ENCODE measurements at places on chromosomes 3 and 15.

- DNase-seq, result no peak
Observed at GRCh38 chr3:141442446-141442845, 44.4 kb upstream of the RASA2 start.

DNA sequence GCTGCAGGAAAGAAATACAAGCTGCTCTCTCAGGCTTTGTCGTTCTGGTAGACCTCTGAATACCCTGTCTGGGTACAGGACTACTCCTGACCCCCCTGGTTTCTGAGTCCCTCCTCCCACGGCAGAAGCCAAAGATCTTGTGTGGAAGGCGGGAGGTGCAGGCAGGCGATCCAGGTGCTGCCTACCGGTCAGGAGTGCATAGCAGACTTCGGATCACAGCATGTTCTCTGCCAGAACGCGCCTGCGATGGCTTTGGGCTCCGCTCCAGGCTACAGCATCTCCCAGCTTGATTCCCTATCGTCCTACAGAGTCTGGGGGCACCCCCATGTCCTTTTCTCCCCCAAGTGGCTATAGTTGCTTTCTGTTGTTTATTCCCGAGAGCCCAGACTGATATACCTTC, 2.5 kb upstream of the CFAP100 start:
- no peak for DNase-seq

DNA sequence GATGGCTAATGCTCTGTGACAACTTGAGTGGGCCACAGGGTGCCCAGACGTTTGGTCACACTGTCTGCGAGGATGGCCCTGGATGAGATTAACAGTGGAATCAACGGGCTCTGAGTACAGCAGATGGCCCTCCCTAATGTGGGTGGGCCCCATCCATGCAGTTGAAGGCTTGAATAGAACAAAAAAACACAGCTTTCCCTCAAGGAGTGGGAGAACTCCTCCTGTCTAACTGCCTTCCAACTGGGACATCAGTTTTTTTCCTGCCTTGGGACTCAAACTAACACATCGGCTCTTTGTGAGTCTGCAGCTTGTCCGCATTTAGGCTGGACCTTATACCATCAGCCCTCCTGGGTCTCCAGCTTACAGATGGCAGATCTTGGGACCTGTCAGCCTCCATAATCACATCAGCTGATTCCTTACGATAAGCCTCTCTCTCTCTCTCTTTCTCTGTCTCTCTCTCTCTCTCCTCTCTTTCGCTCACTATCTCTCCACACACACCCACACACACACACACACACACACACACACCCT, 20.8 kb downstream of the FAM174B start:
- no peak for DNase-seq

DNA sequence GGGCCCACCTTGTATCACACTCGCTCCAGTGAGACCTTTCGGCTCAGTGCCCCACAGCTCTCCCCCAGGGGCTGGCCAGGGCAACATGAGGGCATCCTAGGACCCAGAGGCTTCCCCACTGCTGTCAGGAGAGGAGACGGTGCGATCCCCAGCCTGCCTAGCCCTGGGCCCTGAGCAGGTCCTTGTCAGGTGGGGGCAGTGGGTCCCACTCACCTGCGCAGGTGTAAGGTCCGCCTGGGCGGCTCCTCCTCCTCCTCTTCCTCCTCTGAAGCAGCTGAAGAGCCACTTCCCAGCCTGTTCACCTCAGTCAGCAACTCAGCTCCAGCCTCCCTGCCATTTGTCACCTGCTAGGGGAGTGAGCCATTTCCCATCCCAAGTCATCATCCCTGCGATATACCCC, 9.6 kb downstream of the KIF7 start:
- no peak for DNase-seq

DNA sequence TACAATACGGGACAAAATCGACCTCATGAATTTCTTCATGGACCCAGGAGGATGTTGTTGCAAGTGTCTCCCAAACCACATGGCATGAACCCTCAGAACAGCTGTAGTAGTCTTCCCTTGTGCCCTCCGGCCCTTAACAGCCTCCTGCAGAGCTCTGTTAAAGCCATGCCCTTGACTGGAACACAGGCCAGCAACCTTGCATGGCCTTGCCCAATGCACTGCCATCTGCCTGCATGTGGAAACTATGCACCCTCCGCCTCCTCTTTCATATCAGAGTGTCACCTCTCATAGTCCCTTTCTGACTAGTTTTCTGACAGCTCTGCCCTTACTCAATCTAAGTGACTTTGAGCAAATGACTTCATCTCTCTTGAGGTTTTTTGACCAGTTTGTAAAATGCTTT, 39.4 kb upstream of the TRIM71 start:
- no peak for DNase-seq

GRCh38 chr3:11239796-11240195, 32.4 kb upstream of the ATG7 start:
- no peak for DNase-seq

All from fibroblast of skin of left quadriceps (primary cell).